ENCODE measurements at places on chromosomes 13 and 19.
A peak's percentile ranks its signal among the peaks of the same experiment; 100 is the strongest.

DNA sequence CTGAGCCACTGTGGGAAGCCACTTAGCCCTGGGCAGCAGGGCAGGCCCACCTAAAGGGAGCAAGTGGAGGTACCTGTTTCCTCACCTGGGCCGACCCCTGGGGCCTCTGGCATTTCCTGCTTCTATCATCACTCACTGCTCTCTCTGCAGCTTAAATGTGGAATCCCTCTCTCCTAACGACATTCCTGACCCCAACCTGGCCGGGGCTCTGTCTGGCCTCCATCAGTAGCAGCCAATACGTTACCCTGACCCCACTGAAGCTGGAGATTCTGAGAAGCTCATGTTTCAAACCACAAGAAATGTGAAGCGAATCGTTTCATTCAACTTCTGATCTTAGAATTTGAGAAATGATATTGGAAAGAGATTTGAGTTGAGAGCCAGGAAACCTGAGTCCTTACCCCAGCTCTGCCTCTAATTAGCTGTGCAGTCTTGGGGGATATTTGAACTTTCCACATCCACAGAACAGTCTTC is 39.9 kb downstream of the DOCK9 start:
- no peak for DNase-seq

- DNase-seq = peak; percentile 55
Observed at GRCh38 chr13:26946684-26947343, 186.2 kb upstream of the GPR12 start.

DNA sequence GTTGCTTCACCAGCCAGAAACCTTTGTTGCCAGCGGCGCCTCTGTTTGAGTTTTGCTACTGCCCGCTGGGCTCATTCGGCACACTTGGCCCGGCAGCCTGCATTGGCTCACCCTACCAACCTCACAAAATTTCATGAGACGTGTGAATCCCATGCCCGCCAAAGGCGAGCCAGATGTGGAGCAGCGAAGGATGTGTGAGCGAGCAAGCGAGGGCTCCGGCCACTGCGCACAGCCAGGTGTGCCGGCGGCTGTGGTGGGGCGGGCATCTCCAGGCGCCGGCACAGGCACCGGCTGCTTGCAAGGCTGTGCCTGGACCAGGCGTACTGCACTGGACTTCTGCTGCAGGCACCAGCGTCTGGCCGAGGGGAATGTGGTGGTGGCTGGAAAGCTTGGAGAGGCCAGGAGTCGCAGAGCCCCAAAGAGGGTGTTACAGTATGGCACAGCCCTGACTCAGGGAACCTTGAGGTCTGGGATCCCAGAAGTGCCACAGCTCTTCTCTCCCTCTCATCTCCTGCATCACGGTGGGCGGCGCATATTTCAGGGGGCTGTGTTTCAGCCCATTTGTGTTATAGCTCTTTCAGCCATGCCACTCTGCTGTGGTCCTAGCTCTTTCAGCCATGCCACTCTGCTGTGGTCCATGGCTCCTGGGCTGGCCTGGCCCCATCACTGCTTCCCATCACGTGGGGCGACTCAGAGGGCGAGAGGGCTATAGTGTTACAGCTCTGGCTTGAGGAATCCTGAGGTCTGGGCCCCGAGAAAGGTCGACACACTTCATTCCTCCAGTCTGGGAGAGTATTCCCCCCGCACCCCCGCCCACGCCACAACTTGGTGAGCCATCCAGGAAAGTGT is 592.0 kb upstream of the SLITRK5 start:
- DNase-seq = no peak

DNA sequence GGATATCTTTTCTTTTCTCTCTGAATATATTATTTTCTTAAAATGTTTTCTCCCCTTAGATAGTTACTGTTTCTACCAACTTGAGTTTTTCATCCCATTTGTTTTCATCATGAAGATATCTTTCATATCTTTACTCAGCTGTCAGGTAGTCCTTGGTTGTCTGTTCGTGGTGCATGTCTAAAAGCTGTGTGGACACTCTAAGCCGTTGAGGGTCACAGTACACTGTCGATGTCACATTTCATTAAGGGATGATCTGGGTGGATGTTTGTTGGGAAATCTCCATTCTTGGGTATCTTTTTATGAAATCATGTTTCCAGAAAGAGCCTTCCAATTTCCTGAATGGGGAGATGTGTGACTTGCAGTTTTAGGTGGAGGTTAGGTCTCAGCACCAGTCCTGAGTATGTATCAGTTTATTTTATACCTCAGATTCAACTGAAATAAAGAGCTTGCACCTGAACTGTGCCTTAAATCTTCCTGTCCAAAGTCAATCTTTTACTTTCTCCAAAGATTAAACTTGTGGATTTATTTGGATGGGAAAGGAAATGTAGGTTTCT is 23.2 kb downstream of the ZMYM2 start:
- DNase-seq = no peak

DNA sequence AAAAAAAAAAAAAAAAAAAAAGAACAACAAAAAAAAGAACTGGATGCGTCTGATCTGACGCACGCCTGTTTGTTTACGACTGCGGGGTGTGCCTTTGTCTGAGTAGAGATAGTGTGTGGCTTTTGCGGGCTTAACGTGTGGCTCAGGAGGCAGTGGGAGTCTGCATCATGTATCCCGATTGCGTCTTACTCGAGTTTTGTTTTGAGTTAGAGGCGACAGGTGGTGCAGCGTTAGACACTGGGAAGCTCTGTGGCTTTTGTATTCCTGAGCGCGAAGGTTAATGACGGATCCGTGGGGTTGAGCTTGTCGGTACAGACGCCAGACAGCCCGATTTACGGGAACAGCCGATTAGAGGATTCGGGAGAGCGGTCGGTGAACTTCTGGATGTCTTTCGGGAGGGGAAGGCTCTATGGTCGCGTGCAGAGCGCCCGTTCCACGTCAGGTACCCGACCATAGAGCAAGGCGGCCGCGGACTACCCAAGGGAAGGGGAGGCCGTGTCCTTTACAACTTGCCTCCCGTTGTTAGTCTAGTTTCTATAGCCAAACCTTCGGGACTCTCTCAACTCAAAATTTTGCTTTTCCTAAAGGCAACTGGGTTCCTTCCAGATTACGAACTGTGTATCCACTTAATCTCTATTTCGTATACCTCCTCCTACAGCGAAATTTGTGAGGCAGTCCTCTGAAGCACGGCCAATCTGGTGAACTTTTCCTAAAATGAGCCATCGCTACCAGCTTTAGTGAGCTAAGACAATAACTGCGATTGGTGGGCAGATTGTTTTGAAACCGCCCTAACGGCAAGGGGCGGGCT is 926 bp upstream of the HNRNPUL1 start:
- peak; percentile 47 for DNase-seq

DNA sequence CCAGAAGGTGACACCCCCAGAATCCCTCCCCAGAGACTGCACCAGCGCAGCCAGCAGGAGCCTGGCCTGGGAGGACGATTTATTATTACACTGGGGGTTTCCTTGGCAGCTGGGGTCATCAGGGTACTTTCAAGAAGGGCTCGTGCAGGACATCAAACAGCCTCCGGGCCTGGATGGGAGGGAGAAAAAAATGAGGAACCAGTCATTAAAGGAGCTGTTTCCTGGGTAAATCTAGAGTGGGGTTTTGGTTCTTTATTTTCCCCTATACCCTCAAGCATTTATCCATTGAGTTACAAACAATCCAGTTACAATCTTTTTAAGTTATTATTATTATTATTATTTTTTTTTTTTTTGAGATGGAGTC is 3.1 kb downstream of the POLR1G start:
- DNase-seq = no peak

GRCh38 chr13:81304121-81304659 is 963.3 kb upstream of the SPRY2 start:
- no peak for DNase-seq

- DNase-seq = peak; percentile 94
Observed at GRCh38 chr19:58059003-58059670, at the start of gene ZNF135. TSS of gene ZNF135 (plus strand) at chr19:58059282. CDS start at chr19:58060003, 721 bp downstream.

- no peak for DNase-seq
Observed at GRCh38 chr13:39322836-39323585, 280.0 kb downstream of the LHFPL6 start.

DNA sequence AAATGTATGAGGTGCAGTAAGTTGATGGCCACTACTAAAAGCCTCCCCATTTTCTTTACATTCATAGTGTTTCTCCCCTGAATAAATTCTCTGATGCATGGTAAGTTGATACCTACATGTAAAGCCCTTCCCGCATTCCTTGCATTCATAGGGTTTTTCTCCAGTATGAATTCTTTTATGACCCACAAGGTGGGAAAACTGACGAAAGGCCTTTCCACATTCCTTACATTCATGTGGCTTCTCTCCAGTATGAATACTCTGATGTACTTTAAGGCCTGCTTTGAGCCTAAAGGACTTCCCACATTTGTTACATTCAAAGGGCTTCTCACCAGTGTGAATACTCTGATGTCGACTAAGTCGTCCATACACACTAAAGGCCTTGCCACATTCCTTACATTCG is 20.5 kb downstream of the ZNF607 start:
- no peak for DNase-seq

DNA sequence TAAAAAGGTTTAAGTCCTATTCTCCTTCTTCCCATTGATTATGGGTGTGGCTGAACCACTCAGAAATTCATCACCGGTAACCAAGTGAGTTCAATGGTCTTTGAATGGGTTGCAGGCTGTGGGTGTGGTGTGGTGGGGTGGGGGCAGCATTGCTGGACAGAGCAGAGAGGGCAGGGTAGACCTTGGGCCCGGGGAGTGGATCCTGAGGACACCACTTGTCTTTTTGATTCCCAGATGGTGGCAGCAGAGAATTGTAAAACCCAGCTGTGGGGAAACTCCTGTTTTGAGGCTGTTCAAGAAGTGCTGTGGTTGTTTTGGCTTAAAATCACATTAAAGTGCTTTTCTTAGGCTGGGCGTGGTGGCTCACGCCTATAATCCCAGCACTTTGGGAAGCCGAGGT is 45.8 kb upstream of the RGCC start:
- peak; percentile 40 for DNase-seq

DNA sequence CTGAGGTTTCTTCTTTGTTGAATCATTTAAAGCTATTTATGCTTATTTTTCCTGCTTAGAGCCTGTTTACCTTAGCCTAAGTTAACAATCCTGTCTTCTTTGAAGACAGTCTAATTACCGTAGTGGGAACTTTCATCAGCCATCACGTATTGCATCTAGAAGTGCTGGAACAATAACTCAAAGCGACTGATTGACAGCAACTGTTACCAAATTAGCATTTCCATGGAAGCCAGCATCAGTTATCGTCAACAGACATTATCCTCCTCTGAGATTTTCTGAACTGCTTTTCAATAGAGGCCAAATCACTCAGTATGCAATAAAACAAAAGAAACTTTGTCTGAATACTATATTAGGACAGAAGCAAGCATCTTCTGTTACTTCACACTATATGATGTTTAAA is 433.3 kb upstream of the SLITRK1 start:
- no peak for DNase-seq

DNA sequence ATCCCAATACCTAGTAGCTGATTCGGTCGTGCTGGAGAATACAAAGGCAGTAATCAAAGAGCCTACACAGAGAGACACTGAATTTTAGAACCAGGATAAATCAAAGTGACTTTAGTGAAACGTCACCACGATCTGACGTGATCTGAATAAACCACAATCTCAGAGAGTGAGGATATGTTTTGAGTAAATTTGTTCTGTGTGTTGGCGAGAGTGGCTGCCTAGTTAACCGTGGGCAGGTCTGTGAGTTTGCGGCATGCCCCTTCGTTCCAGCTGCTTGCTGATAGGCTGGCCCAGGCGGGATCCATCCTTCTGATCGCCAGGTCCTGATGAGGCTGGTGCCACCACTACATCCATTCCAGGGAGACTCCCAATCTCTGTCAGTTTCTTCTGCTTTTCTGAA is 40.4 kb downstream of the LRCH1 start:
- no peak for DNase-seq

DNA sequence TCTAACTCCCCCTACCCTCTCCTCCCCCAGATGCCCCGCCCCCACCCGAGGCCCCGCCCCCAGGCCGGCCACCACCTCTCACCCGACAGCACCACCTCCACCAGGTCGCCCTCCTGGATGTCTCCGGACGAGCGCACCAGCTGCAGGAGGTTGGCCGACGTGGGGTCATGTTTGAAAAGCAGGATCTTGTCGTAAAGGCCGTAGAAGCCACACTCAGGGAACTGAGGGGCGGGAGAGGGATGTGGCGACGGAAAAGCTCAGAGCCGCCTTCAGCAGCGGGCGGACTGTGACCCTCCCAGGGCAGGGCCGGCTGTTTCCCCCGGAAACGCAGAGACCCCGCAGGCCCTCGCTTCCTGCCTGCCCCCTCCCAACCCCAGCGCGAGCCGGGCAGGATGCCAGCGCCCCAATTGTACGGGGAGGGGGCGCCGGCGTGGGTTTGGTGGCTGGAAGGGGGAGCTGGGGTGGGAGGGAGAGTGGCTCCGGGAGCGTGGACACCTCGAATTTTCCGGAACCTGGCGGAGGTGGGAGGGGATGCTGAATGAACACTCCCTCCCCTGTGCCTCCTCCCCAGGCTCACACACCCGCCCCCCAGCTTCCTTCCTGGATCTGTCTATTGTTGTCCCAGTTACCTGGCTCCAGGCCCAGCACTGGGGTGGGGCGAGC is 3.0 kb downstream of the PRKD2 start:
- DNase-seq = peak; percentile 87

- no peak for DNase-seq
Observed at GRCh38 chr13:50467156-50468110, 376.1 kb downstream of the DLEU7 start.

- DNase-seq = no peak
Observed at GRCh38 chr13:107715496-107715895, 499.8 kb downstream of the LIG4 start.

GRCh38 chr19:7778081-7778480 is 15.0 kb downstream of the CLEC4M start:
- no peak for DNase-seq

- no peak for DNase-seq
Observed at GRCh38 chr19:31681121-31681520, 331.9 kb upstream of the TSHZ3 start.
